ENCODE measurements at places on chromosomes 12 and 14.
A peak's percentile ranks its signal among the peaks of the same experiment; 100 is the strongest.

DNA sequence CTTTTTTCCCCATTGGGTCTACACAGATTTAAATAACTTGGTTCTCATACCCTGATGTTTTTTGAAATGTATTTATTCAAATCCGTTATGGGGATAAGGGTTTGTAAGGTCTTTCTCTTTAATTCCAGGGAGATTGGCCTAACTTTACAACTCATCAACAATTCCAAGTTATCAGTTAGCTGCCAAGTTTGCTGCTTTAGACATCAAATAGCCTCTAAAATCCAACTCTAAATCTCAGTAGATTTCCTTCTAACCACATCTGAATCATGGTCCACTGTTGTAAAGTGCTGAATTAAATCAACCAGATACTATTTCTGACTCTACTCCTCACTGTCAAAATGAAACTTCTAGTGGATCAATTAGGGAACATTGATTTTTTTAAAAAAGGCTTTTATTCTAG lies 364.1 kb upstream of the E2F7 start:
- no peak for DNase-seq

DNA sequence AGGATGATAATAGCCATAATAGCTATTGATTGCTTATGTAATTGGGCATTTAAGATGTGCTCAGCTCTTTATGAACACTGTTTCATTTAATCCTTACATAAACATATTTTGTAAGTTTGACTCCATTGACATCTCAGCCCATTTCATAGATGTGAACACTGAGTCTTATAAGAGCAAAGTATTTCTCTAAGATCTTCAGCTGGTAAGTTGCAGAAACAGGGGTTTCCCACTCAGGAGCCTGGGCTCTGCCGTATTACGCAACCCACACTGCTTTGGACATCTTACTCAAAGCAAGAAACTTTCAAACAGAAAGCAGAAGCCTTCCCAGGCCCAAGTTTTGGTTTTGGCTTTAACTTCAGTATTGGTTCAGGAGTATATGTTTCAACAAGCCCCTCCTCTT lies 705.1 kb downstream of the MED13L start:
- DNase-seq: no peak

GRCh38 chr14:76133103-76133502 lies 18.6 kb upstream of the GPATCH2L start:
- peak; percentile 39 for DNase-seq

DNA sequence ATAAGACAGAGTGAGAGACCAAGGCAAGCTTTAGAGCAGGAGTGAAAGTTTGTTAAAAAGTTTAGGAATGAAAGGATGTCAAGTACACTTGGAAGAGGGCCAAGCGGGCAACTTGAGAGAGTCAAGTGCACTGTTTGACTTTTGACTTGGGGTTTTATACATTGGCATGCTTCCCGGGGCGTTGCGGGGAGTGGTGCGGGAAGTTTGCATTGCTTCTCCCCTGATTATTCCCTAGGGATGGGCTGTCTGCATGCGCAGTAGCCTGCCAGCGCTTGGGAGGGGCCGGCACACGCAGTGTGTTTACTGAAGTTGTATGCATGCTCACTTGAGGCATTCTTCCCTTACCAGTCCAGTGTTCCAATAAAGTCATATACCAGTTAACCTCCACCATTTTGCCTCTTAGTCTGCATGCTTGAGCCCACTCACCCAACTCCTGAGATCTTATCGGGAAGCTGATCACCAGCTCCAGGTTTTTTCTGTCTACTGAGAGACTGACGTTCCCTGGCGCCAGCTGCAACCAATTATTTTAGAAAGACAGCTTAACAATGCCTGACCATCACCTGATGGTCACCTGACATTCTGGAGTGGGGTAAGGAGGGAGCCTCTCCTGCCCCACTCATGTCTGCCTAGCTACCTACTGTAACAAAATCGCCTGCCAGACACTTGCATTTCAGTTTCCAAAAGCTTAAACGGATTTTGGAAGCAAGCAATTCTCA lies 53.2 kb downstream of the DACT1 start:
- no peak for DNase-seq

DNA sequence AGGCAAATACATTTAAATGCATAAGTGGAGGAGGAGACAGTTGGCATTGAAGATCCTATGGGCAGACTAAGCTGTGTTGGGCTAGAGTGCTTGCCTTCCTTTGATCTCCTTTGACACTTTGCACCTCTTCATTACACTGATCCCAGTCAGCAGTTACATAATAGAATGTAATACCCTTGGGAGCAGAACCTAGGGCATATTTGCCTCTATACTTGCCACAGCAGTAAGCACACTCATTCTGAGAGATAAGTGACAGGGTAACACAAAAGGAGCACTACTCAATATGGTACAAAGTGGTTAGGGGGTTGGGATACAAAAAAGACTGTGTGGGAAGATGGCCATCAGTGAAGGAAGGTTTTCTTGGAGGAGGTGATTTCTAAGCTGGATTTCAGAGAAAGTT lies 9.0 kb downstream of the MARS1 start:
- DNase-seq: no peak

GRCh38 chr14:92207012-92207927 lies 85.5 kb downstream of the CPSF2 start:
- DNase-seq: no peak

- DNase-seq: no peak
Measured at GRCh38 chr14:49508124-49508523, 78.1 kb downstream of the RPS29 start.

DNA sequence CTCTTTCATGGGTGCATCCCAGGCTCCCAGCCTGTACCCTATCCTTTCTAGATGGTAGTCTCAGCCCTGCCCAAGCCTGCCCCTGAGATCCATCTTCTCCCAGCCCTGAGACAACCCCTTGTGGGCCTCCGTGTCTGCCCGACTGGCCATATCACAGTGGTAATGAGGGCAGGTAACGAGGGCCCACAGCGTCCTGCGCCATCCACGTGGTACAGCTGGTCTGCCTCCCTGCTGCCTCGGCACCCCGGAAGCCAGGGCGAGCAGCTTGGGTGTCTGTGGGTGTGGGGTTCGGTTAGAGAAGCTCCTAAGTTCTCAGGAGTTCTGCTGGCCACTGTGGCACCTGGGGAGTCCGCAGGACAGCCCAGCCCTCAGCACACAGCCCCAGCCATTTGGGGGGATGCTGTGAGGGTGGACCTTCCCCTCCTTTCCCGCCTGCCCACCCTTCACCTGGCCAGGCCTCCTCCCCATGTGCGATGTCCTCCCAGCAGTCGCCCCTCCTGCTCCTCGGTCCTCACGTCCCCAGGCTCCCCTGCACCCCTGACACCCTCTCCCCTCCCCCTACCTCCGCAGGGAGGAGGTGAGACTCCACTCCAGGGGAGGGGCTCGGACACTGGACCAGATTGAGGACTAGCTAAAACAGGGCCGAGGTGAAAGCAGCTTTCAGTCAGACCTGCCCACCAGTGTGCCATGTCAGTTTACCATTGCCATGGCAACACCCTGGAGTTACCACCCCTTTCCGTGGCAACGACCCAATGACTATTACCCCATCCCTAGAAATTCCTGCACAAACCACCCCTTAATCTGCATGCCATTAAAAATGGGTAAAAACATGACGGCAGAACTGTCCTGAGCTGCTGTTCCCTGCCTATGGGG lies 69.0 kb downstream of the KIF26A start:
- no peak for DNase-seq

DNA sequence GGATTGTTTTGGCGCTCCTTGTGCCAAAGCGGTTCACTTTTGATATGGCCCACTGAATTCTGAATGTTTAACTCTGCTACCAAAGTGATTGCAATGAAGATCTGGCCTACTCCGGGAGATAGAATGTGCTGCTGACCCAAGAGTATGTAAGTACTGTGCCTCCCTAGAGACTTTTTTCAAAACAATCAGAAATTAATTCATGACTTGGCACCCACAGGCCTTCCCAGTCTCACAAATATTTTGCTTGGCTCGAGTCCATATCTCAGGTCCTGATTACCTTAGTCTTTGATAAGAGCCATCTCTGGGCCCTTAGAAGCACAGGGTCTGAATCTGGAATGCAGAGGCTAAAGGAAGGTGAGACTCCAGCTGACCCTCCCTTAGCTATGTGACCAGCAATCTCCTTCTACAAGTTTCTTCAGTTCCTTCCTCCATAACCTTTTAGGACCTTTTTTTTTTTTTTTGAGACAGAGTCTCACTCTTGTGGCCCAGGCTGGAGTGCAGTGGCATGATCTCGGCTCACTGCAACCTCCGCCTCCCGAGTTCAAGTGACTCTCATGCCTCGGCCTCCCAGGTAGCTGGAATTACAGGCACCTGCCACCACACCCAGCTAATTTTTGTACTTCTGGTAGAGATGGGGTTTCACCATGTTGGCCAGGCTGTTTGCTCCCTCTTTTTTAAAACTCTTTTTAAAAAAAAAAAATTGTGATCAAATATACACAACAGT lies 49.5 kb upstream of the METAP2 start:
- DNase-seq: no peak

- DNase-seq: no peak
Measured at GRCh38 chr14:72545411-72546311, 348.2 kb downstream of the DPF3 start.

DNA sequence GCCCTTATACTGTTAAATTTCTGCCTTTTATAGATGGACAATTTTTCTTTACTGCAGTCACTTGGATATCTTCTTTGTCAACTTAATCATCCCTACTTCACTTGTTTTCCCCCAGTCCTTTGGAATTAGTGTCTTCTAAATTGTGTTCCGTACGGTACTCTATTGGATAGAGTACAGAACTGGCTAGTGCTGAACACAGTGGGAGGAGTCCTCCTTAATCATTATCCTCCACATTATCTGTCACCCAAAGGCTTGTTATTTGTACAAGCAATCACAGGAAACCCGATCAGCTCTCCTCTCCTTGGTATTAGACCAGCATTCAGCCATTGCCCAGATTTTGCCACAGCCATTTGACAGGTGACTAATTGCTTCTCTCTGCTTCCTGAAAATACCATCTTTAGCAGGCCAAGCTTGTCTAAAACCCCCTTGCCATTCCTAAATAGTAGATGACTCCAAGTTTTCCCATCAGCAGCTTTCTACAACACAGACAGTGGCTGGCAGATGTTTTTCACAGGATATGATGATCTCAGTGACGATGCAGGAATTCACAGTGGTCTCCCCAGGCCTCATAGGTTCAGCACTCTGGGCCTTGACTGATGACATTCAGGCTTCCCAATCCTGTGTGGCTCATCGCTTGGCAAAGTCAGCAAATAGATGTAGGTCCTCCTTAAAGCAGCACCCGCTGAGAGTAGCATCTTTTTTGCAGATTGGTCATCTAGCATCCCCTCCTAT lies 216.0 kb upstream of the RGS6 start:
- DNase-seq: no peak

DNA sequence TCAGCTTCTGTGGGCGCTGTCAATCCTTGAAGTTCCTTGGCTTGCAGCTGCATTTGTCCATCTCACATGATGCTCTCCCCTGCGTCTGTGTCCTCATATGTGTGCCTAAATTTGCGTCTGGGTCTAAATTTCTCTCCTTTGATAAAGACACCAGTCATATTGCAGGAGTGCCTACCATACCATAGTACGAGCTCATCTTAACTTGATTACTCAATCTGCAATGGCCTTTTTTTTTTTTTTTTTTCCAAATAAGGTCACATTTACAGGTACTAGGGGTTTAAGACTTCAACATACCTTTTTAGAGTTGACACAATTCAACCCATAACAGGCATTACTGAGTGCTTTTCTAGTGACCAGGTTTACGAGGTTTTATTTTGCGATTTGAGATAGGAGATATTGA lies 233.3 kb upstream of the TBX3 start:
- no peak for DNase-seq

- no peak for DNase-seq
Measured at GRCh38 chr14:85175556-85175955, 354.4 kb upstream of the FLRT2 start.

GRCh38 chr12:26730481-26731350 lies 102.3 kb downstream of the ITPR2 start:
- DNase-seq: no peak

DNA sequence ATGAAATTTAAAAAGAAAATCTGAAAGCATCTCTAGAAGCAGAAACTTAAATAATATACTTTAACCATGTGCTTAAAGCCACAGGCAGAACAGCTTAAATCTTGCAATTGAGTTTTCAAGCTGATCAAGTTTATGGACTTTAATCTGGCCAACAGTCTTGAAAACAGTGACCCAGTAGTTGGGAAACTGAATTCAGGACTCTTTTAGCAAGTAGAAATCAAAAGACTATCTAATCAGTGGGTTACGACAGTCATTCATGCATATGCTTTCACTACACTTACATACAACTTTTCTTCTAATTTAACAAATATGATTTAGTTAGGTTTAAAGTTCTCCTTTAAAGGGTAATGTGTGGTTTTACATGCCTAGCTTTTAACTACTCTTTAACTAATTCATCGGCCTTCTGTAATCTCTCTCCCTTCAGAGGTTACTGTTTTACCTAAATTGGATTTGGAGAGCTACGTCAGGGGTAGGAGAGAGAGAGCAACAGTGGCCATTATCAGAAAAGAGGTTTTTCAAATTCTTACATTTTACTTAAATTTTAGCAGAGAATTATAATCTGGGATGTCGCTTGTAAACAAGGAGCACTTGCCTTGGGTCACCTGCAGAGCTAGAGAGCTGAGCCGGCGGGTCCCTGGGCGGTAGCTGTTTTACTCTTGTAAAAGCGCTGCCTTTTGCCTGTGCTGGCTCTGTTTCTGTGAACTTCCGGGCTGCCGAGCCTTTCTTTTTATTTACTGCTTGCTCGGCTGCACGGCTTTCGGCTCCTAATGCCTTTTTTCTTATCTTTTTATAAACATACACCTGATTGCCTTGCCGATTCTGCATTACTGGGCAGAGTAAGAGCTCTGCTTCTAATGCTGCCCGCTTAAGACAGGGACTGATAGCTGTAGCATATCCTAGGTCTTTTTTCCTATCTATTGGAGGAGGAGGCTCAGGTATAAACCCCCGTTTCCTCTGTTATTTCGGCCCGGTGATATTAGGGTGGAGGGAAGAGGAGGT lies 17.4 kb upstream of the LYZ start:
- no peak for DNase-seq

DNA sequence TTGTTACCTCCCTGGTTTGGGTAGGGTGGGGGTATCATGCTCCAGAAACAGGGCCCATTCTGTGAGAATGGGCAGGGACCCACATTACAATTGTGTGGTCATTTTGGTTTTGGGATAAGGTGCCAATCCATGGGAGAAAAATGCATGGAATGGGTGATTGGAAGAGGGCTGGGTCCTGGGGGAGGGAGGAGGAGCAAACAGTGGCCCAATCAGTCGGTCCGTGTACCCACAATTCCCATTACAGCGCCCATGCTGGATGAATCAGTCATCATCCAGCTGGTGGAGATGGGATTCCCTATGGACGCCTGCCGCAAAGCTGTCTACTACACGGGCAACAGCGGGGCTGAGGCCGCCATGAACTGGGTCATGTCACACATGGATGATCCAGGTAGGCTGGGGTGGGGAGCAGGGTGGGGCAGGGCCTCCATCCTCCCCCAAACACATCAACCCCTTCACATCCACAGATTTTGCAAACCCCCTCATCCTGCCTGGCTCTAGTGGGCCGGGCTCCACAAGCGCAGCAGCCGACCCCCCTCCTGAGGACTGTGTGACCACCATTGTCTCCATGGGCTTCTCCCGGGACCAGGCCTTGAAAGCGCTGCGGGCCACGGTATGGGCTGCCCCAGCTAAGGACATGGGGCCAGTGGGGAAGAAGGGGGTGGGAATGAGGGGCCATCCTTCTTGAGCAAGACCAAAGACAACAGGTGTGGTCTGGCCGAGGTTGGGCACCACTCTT lies 3.6 kb upstream of the TPI1 start:
- no peak for DNase-seq

GRCh38 chr12:10097521-10097920 lies 1.3 kb downstream of the CLEC1A start:
- no peak for DNase-seq
